ENCODE measurements at places on chromosomes 3 and 15.

DNA sequence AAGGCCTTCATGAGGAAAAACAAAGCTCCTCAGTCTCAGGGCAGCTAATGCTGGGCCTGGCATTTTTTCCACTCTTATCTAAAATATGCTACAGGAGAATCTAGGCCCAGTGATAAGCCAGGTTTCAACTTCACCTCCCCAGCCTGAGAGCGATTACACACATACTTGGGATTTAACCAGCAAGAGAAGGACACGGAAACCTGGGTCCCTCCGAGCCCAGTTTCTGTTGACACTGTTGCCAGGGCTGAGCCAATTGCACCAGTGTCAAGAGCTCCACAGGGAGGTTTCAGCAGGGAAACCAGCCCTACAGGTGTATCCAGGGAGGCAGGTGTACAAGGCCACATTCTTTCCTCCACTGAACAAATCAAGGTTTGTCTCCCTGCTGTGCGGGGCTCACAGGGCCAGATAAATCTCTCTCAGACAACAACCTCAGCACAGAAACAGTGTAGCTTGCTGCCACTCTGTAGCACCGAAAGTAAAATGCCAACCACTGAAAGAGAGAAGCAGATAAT, 85.4 kb downstream of the MAGI1 start:
- no peak for DNase-seq

GRCh38 chr3:71069797-71070196, 513.7 kb downstream of the FOXP1 start:
- DNase-seq, result peak; percentile 48

DNA sequence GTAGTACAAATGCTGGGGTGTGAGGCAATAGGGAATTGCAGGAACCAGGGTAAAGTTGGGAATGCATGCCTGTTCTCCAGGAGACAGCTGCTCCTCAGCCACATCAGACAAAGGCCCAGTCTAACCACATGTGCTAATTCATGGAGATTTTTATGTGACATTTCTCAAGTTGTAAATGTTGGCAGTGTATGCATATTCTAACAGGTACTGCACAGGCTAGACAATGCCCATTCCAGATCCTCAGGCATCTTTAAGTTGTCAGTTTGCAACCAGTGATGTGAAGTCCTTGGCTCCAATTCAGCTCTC, 84.9 kb downstream of the EEFSEC start:
- no peak for DNase-seq

DNA sequence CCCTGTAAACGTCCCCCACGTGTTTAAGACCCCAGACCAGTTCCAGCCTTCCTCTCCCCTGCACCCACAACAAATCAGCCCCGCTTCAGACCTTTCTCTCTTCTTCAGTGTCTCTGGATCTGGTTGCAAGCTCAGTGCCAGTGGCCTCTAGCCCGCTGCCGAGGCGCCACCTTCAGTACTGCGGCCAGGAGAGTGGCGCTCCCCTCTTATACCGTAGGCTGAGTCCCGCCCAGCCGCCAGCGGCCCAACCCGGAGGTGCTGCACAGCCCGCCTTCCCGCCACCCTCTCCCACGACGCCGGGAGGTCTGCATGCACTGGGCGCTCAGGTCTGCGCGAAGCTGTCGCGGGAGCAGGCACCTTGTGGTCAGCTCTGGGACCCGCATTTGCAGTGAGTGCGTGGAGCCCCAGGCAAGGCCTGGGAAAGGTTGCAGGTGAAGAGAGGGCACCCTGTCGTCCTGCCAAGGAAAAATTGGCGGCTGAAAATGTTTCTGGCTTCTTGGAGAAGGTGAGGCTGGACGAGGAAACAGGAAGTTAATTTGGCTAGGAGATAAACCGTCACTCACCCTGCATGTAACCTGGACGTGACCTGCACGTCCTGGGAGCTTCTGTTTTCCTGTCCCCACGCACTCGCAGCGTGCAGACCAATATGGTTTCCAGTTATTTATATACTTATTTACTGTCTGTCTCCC, at the start of gene C2CD4B:
TSS of gene C2CD4B (minus strand) at position 182 of the 689 bp plus-strand sequence. CDS start 301 bp downstream, outside the sequence.
- peak; percentile 11 for DNase-seq

DNA sequence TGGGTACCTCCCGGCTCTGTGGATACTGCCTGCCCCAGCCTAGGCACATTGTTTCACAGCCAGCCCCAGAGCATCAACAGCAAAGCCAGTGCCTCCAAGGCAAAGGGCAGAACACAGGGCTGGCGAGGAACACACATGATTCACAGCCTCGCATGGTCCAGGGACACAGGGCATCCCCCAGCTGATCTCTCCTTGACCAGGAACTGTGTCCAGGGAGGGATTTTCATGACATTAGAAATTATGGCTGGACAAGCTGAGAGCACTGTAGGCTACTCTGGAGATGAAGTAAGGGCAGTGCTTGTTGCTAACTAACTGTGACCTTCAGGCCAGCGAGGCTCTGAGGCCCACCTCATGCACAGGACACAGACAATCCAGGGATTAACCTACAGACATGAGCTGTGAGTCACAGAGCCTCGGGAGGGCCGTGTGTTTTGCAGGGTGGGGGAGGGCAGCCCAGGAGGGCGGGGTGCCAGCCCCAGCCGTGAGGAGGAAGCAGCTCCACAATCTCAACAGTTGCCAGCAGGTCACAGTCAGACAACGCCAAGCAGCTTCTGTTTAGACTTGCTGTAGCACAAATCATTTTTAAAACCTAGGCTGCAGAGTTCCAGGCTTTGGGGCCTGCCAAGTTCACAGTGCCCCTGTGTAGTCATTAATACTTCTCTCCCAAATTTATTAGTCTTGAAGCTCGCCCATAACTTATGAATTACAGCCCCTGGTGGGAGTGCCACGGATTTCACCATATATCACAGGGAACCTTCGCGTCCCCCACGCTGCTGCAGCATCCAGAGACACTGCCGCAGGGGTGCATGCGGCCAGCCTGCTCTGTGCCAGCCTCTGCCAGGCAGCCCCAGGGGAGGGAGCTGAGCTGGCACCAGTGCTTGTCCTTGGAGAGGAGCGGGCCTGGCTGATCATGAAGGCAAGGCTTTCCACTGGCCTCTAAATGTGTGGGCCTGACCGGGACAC, 114.7 kb downstream of the ETFA start:
- peak; percentile 24 for DNase-seq

GRCh38 chr3:15974647-15975046, 176.9 kb upstream of the ANKRD28 start:
- DNase-seq, result no peak

GRCh38 chr3:101667844-101668243, 9.1 kb downstream of the ZBTB11 start:
- DNase-seq, result no peak

DNA sequence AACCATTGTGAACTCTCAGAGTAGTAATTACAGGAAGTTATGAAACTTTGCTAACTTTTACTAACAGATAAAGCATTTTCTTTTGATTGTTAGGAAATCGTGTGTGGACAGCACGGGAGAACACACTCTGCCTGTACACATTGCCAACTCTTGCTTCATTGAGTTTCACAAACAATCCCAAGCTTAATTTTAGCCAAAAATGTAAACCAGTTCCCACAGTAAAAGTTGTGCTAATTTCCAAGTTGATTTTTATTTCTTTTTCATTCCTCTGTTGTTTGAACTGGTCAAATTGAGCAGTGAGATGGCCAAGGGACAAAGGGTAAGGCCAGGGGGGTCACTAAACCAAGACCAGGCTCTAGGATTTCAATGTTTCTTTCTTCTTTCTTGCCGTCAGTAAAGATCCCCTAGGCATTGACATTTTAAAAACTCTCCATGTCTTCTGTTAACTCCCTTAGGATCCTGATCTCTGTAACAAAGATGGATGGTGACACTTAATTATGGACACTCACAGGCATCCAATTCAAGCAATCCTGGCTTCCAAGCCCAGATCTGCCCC, 414.9 kb downstream of the RBMS3 start:
- peak; percentile 65 for DNase-seq

DNA sequence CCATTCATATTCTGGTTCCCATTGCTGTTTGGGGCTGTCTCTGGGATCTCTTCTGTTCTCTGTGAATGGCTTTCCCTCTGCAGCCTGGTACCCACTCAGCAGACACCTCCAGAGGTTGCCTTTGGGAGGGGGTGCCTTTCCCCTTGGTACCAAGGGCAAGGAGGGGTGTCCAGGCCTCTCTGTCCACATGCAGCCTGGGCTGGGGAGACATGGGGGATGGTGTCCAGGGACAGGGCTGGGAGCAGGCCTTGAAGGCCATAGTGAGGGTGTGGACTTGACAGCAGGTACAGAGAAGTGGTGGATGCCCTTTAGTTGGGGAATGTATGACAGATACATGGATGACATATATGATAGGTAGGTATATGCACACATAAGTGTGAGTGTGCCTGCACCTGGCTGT, 83.7 kb downstream of the PLXNA1 start:
- no peak for DNase-seq

DNA sequence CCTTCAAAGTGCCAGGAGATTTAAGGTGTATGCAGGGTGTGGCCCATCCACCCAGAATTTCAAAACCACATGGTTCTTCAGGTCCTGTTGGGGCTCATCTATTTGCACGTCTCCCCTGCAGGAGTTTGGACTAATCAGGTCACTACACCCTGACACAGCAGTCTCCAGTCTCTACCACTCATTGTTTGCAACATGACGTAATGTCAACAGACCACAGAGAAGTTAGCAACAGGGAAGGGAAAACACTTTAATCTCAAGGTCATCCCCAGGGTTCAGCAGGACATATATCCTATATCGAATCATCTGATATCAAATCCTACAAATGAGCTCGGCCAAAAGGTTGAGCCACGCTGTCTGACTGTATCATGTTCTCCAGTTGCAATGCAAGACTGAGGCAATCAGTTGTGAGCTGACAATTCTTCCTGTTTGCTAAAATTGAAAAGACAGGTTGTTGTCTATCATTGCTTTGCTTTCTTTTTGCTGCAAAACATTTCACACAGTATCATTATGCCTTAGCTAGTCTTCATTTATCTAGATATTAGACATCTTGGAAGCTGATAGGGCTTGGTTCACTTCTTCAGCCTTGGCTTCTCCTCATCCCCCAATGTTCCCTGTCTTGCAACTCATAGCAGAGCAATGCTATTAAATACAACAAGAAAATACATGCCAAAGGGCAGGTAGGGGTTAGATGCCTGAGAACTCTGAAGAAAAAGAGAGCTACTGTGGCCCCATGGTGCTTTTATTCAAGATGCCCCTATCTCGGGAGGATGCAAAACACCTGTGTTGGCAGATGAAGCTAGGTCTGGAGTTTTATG, 13.4 kb upstream of the LEKR1 start:
- DNase-seq, result no peak

DNA sequence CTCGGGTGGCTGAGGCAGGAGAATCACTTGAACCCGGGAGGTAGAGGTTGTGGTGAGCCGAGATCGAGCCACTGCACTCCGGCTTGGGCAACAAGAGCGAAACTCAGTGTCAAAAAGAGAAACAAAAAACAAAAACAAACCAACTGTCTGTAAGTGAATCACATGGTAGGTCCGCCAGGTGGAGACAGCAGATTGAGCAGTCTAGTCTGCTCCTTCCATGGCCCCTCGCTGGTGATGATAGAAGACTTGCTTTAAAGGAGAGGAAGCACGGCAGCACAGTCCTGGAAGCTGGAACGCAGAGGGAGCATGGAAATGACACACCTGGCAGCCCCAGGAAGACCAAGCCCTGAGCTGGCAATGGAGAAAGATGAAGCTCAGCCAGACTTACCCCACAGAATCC, 31.4 kb upstream of the MGLL start:
- no peak for DNase-seq

DNA sequence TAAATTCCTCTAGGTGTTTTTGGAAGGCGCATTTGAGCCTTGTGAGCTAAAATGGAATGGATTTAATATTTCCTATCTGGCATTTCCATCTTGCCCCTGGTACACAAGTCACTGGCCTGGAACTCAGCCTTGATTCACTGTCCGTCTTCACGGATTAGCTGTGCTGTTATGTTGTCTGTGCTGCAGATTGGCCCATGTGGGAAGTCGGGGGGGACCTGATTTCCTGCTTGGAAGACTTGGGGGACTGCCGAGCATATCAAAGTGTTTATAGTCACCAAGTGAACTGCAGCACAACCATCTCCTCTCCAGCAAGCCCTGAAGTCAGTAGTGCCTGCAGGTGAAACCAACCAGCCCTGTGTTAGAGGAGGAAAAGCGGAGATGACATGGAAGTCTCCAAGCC, 12.2 kb downstream of the GHRL start:
- DNase-seq, result no peak

DNA sequence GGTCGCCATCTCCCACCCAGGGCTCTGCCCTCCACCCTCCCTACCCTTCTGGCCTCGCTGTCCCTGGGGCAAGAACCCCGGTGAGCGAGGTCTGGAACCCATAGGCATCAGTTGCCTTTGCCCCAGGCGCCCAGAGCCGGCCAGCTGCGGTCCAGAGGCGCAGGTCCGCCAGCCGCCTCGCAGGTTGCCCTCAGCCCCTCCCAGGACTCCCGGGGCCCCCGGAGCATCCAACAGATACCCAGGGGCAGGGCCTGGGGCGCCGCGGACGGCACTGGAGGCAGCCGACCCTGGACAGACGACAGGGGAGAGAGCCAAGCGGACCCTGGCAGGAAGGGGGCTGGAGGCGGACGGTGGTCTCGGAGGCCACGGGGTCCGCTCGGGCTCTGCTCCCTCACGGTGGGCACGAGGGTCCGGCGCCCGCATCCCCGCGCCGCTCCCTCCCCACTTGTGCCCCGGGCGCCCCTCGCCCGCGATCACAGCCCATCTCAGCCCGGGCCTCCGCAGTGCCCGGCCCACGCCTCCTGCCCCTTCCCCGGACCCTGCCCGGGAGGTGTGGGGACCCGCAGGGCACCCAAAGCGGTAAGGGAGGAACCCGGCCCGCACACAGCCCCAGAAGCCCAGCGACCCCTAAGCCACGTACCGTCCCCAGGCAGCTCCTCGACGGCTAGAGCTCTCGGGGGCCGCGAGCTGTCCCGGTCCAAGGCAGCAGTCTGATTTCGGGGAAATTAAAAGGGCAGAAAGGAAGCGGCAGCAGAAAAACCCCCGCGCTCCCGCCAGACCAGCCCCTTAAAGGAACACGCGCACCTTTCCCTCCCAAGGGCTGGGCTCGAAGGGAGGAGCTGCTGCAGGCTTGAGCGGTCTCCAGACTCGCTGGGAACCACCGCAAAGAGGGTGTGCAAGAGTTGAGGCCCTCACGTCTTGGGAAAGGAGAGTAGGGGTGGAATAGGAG, at the start of gene HAPLN3:
TSS of gene HAPLN3 (minus strand) at position 726 of the 949 bp plus-strand sequence. CDS start 8,246 bp downstream, outside the sequence.
- DNase-seq, result no peak

GRCh38 chr3:140035871-140036270, 100.9 kb downstream of the CLSTN2 start:
- DNase-seq, result no peak

- no peak for DNase-seq
These were observed 162.4 kb downstream of the ADAMTSL3 start for GRCh38 chr15:83816124-83816883.

DNA sequence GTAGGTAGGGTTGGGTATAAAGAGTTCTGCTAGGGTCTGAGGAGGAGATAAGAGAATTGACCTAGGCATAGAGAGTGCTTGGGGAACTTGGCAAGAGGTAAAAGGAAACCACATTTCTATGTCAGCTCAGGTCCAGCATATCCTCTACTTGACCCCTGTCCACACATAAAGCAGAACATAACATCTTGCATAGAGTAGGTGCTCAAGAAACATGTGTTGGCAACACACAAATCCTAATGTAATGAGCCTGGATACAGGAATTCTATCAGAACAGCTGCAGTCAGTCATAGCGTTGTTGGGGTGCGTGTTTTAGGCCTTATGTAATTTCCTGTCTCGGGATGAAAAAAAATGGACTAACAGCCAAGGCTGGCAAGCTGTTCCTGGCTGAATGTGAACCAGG, 35.0 kb upstream of the PLCL2 start:
- DNase-seq, result no peak

GRCh38 chr15:74419432-74419831, 14.3 kb downstream of the SEMA7A start:
- DNase-seq, result no peak

- DNase-seq, result no peak
These were observed 3.4 kb downstream of the PPM1M start for GRCh38 chr3:52248816-52249547.
